Cortex of kidney (tissue), 1 donor: ENCODE measurements at places on chromosomes 2 and 18.

DNA sequence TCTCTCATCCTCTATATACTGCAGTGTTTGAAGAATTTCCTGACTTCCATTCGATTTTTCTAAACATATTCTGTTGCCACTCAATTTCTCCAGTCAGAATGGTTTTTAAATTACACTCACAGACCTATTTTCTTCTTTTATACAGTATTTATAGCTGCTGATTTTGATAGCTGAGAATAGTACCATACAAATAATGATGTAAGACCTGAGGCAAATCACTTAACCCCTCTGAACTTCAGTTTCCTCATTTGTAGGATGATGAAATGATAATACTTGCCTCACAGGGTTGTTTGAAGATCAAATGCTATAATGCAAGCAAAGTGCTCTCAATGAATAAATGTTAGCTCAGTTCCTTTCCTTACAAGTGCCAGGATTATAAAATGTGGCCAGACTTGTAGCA is 241.8 kb downstream of the CPS1 start:
- no peak for DNase-seq

DNA sequence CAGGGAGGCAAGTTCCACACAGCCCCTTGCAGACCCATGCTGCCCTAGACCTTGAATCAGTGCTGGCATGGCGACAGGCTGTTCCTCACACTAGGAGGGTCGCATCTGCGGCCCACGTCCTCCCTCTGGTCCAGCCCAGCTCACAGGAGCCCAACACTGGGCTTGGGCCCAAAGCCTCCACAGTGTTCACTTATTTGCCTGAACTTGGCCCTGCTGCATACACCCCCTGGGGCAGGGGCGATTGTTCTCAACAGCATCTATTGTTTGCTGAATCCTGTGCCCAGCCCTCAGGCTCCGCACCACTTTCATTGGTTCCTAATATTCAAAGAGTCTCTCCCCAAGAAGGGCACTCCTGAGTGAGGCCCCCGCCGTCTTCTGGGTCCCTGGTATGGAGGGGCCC is 90.7 kb downstream of the ZBTB7C start:
- DNase-seq, result no peak

GRCh38 chr2:49719241-49719640 is 564.9 kb upstream of the FSHR start:
- DNase-seq, result no peak

DNA sequence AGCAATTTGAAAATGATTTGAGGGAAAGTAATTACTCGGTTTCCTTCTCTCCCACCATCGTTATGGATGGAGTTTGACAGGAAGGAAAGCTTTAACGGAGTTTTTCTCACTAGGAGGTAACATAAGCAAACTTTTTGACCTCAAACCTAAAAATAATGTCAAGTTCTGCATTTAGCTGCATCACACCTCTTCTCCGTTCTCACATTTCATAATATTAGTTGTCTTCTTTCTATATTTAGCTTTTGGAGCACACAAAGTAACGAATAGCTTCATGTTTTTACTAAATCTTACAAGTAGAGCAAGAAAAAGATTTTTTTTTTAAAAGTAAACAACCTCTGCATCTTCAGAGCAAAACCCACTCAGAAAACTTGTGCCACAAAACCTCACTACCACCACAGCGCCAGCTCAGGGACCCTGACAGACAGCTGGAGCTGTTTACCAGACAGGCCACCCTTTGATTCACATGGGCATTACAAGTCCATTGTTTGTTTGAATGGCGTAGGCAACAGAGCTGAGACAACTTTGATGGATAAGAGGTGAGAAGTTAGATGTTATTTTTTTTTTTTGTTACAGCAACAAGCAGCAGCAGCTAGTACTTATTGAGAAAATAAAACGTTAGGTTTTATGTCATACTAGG is 21.9 kb upstream of the ICOS start:
- no peak for DNase-seq

DNA sequence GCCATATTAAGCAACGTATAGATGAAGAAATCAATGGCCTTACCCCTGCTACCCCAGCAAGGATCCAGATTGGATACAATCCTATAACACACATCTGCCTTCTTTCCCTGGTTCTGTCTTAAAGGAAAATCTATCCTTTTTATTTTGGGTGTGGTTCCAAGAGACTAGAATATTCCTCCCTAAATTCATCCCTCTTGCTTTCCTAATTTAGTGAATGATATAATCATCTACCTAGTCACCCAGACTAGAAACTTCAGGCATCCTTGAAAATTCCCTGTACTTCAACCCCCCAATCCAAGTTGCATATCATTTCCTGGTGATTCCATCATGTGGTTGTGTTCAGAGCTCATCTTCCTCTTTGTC is 35.1 kb upstream of the LPIN1 start:
- DNase-seq, result no peak

DNA sequence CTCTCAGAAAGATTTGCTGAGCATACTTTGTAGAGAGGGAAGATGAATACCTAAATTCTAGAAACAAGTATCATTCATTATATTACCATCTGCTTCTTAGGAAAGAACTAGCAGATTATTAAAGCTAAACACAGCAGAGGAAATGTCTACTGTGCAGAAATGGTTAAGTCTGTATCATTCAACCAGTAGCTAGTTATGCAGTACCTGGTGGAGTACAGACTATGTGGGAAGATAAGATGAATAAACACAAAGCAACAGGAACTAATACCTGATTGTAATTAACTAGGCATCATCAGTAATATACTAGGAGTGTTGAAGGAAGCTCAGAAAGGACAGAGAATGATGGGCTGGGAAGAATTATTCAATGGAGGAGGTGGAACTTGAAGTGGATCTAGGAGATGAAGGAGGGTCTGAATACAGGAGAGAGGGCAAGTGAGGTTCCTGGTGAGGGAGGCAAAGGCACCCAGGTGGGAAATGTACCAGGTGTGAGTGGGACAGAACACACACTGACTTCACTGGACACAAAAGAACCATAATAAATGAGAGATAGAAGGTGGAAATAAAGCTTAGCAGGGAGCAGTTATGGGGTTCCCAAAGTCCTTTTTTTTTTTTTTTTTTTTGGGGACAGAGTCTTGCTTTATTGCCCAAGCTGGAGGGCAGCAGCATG is 9.5 kb downstream of the WDFY1 start:
- DNase-seq, result no peak

DNA sequence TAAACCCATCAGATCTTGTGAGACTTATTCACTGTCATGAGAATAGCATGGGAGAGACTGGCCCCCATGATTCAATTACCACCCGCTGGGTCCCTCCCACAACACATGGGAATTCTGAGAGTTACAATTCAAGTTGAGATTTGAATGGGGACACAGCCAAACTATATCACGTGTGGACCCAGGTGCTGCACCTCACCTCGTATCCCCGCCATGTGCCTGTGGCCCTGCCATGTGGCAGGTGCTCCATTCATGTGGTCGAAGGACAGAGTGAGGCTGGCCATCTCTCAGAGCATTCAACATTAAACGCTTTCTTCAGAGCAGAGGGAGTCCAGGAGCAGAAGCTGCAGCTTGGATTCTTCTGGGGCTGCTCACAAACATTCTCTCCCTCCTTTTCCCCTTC is 32.3 kb downstream of the MROH2A start:
- no peak for DNase-seq

DNA sequence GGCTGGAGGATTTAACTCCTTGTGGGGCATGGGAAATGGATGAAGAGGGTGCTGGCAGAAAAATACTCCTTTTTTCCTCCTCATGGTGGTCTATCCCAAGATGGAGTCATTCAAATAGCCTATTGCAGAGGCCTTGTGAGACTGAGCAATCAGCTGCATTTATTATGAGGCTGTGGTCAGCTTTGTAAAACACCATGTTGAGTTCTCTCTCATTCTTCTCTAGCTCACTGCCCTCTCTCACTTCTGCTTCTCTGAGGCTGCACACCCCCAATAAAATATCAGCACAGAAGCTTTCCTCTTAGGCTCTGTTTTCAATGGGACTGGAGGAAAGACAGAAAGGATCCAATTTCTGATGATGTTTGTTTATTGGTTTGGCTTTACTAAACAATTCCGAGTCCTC is 467.1 kb downstream of the ADCYAP1 start:
- DNase-seq, result no peak

GRCh38 chr2:8480915-8481314 is 200.9 kb upstream of the ID2 start:
- DNase-seq, result no peak

GRCh38 chr2:238440767-238441166 is 14.0 kb downstream of the ASB1 start:
- DNase-seq, result no peak

DNA sequence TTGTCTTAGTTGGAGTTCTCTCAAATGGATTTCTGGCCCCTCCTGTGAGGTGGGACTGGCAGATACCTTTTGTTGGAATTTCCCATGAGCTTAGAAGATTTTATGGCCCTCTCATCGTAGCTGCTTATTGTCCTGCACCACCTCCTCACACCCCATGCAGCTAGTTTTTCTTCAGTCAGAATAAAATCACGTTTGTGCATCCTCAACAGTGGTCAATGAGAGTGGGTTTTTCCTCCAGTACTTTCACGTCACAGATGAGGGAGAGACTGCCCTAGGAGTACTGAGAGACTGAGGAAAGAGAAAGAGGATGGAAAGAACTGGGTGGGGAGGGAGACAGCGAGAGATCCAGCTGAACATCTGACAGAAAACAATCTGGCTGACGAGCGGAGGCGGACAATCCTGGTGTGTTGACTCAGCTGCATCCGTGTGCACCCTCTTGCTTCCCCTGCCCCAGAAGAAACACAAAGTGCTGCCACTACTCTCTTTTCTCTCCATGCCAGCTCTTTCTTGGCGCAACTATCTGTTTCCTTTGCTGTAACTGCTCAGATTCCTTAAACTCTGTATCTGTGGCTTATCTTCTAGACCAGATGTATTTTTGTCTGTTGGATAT is 7.4 kb downstream of the RAPGEF4 start:
- DNase-seq, result no peak

GRCh38 chr2:95049961-95050360 is 24.5 kb downstream of the MAL start:
- no peak for DNase-seq
